Left kidney (tissue), 8 donors: ENCODE measurements at places on chromosomes 5 and 9. TPM values are rescaled to one million over a fixed set of nuclear protein-coding genes. Genes with fewer than 3 reads are reported as not detected.

The ZBTB34 gene
- polyA plus RNA-seq, result 23.1 TPM

The TAF11L10 gene
- polyA plus RNA-seq, result not detected

The CCDC183 gene
- polyA plus RNA-seq, result 5.5 TPM

The PCDHB15 gene
- 12.5 TPM for polyA plus RNA-seq

The PRELID1 gene
- polyA plus RNA-seq, result 85.3 TPM

The PTPN3 gene
- 60.7 TPM for polyA plus RNA-seq

The RXFP3 gene
- 0.12 TPM for polyA plus RNA-seq

The HDHD3 gene
- 39.7 TPM for polyA plus RNA-seq

The SLC34A3 gene
- 7.4 TPM for polyA plus RNA-seq

The SPZ1 gene
- not detected for polyA plus RNA-seq

The PCDHA4 gene
- polyA plus RNA-seq, result 1.00 TPM

The OR1Q1 gene
- not detected for polyA plus RNA-seq

The ADAMTS12 gene
- 18.3 TPM for polyA plus RNA-seq

The DCTN4 gene
- 82.6 TPM for polyA plus RNA-seq
